ENCODE measurements at places on chromosomes 6 and 20. TPM values are rescaled to one million over a fixed set of nuclear protein-coding genes. Genes with fewer than 3 reads are reported as not detected.

The HLA-F gene
- total RNA-seq = 27.2 TPM

The SPTLC3 gene
- 12.5 TPM for total RNA-seq

The ATP6V1G2 gene
- total RNA-seq = 0.80 TPM

The BMP7 gene
- total RNA-seq = not detected

The TFEB gene
- 25.9 TPM for total RNA-seq

The NT5E gene
- 74.2 TPM for total RNA-seq

The TREM2 gene
- 30.0 TPM for total RNA-seq

The TENT5A gene
- total RNA-seq = 4.7 TPM

The SMLR1 gene
- not detected for total RNA-seq

The FOXP4 gene
- 5.0 TPM for total RNA-seq

The AIF1 gene
- total RNA-seq = not detected

The MOG gene
- total RNA-seq = not detected

The NRSN2 gene
- 48.3 TPM for total RNA-seq

The ZNF76 gene
- total RNA-seq = 21.9 TPM

The MDFI gene
- total RNA-seq = 163 TPM

The PDYN gene
- not detected for total RNA-seq

The NEU1 gene
- total RNA-seq = 37.2 TPM

The HSPA1B gene
- total RNA-seq = 74.8 TPM

The GABRR2 gene
- total RNA-seq = not detected

The C6orf141 gene
- 22.7 TPM for total RNA-seq

The SLC22A2 gene
- not detected for total RNA-seq

The KCNG1 gene
- 43.9 TPM for total RNA-seq

The BPIFB2 gene
- total RNA-seq = not detected

The TMEM217 gene
- total RNA-seq = 1.7 TPM

The MAP7 gene
- total RNA-seq = 39.0 TPM

The DYNLT2 gene
- 0.67 TPM for total RNA-seq

The CYP24A1 gene
- 6.2 TPM for total RNA-seq

The GATA5 gene
- total RNA-seq = not detected

The IL20RA gene
- not detected for total RNA-seq

The MAP3K4 gene
- total RNA-seq = 54.0 TPM

The TRAPPC3L gene
- not detected for total RNA-seq

The SLC17A2 gene
- total RNA-seq = not detected

The CRISP3 gene
- total RNA-seq = not detected

The DOK5 gene
- 0.17 TPM for total RNA-seq

The PRRC2A gene
- total RNA-seq = 219 TPM

The TDP2 gene
- total RNA-seq = 31.6 TPM

The GNAS-AS1 gene
- total RNA-seq = 0.33 TPM

The ESF1 gene
- total RNA-seq = 16.2 TPM

The FBXL4 gene
- 15.7 TPM for total RNA-seq

The CUTA gene
- total RNA-seq = 81.4 TPM

The GPX5 gene
- total RNA-seq = not detected

The RIPOR3 gene
- not detected for total RNA-seq

The CRIP3 gene
- total RNA-seq = not detected

The BIRC7 gene
- not detected for total RNA-seq

The FOXC1 gene
- total RNA-seq = 9.6 TPM

The SLC4A11 gene
- 6.7 TPM for total RNA-seq

The KCNQ2 gene
- total RNA-seq = not detected

The C6orf118 gene
- total RNA-seq = not detected

The FAM83C gene
- not detected for total RNA-seq

The PHACTR3 gene
- not detected for total RNA-seq

The CTCFL gene
- total RNA-seq = not detected

The SIM1 gene
- not detected for total RNA-seq

The AGER gene
- total RNA-seq = 6.1 TPM

The SLC22A1 gene
- 3.4 TPM for total RNA-seq

The TNNC2 gene
- not detected for total RNA-seq

The RWDD2A gene
- total RNA-seq = 1.3 TPM

The SYTL3 gene
- total RNA-seq = 1.7 TPM

The ARG1 gene
- total RNA-seq = not detected
